Activated CD8-positive, alpha-beta memory T cell treated with anti-CD3 and anti-CD28 coated beads, Interleukin-2, amount 50 U/mL, for 4 hours (primary cell): ENCODE measurements at places on chromosomes 1 and 21.

GRCh38 chr1:231611851-231612250 is 14.7 kb upstream of the DISC1 start:
- DNase-seq = no peak

- DNase-seq = no peak
These were observed 1.6 kb upstream of the SH3BGRL3 start for GRCh38 chr1:26278303-26278702.

DNA sequence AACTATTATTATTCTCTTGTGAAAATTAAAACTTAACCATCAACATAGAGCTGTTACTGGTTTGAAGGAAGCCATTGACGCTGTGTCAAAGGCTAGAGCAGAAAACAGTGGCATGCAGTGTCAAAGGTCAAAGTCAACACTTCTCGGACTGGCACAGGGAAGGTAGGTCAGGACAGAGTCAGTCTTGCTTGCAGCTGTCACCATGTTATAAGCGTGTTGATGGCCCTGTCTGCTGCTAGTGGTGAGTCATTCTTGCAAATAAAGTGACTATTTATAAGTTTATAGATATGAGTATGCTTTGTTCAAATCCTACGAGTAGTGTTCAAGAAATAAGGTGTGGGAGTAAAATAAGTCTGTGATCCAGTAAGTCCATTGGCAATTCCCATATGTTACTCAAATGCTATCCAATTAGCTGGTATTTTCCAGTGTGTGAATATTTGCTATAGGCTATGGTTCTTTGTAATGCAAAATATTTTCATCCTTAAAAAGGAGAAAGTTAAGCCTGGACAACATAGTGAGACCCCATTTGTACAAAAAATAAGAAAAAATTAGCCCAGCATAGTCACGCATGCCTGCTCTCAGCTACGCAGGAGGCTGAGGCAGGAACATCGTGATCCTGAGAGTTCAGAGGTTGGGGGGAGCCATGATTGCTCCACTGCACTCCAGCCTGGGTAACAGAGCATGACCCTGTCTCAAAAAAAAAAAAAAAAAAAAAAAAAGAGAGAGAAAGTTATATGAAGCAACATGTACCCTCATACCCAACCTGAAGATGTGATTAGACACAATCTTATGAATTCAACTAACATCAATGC is 26.3 kb upstream of the TINAGL1 start:
- no peak for DNase-seq

DNA sequence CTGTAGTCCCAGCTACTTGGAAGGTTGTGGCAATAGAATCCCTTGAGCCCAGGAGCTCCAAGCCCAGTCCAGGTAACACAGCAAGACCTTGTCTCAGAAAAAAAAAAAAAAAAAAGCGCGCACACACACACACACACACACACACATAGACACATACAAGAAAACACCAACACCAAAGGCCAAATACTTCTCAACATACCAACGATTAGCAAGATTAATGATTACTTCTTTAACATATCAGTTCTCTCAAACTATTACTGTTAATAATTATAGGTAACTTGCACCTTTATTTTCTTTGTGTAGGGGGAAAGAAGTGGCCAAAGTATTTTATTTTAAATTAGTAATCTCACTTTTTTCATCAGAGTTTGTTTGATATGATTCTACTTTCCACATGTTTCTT is 289.5 kb upstream of the ADGRL2 start:
- DNase-seq = no peak

DNA sequence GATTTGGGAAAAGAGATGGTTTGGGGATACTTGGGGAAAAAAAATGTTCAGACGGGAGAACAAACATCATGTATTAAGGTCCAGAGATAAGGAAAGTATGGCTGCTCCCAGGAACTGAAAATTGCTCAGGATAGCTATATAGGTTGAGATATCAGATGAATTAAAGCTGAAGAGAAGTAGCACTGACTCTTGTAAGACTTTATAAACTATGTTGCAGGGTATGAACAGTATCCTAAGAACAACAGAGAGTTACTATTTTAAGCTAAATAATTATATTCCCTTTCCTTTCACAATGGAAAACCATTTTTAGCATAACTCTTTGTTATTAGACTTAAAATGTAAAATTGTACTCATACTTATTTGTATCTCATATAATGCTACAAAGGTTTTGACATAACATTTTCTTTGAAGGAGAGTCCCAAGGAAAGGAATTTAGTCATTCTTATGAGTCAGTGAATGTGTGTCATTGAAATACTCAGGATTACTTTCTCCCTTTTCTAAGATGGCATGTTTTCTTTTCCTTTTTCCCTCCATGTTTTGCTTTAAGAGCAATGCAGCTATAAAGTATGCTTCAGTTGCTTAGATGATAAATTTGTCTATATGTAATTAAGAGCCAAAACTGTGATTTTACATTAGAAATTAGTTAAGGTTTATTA is 139.4 kb upstream of the KIAA1614 start:
- DNase-seq = no peak

- DNase-seq = peak; percentile 54
These were observed 14.1 kb downstream of the ENTREP3 start for GRCh38 chr1:155241069-155241679.

GRCh38 chr1:2391041-2391930 is at the start of the genes MORN1 and RER1:
MORN1 (minus strand) TSS chr1:2391554; CDS start chr1:2391533, 21 bp downstream.
RER1 (plus strand) TSS chr1:2391841; CDS start chr1:2395791, 3,950 bp downstream.
- DNase-seq = peak; percentile 99

DNA sequence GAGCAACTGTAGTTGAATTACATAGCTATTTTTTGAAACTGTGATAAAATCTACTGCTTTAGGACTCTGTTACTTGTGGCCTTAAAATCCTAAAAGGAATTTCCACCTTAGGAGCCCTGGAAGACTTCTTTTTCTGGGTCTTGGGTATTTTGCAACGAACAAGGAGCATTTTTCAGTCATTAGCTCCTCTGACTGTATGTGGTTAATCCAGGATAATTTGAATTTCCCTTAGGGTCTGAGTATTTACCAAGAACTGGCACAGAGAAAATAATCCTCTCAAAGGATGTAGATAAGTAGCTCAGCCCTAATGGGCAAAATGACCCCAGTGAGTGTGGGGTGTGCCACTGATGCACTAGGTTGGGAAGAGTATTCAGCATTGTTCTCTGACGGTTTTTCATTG is 170.4 kb downstream of the VAV3 start:
- DNase-seq = no peak

GRCh38 chr1:241778117-241778516 is 69.9 kb upstream of the EXO1 start:
- DNase-seq = no peak
